ENCODE measurements at places on chromosomes 2 and 18.

DNA sequence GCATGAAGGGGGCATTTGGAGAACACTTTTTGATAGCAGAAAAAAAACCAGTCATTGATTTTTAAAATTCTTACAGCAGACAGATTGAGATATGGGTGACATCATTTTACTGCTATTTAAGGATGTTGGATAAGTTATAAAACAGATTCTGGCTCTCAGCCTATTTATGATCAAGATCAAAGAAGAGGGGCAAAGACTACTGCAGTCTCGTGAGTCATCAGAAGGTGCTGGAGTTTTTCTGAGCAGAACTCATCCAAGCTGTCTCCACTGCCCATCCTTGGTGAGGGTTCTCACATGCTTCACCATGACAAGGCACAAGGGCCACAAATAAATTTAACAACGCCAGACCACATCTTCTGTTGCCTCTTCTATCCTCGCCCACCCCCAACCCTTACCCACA lies 58.8 kb downstream of the ST6GAL2 start:
- H3K27ac ChIP-seq: no peak overlapping the region
- no peak overlapping the region for H3K4me3 ChIP-seq
- DNase-seq: no peak
- H3K27me3 ChIP-seq: no peaks in the 10 kb centered on the region

- DNase-seq: no peak
- H3K36me3 ChIP-seq: peaks cover 5% of the 10 kb centered on the region
- peaks cover 48% of the 10 kb centered on the region for H3K27me3 ChIP-seq
- no peaks in the 10 kb centered on the region for H3K4me1 ChIP-seq
- H3K27ac ChIP-seq: no peak overlapping the region
Measured at GRCh38 chr2:237487496-237487895, 445 bp downstream of the MLPH start.

DNA sequence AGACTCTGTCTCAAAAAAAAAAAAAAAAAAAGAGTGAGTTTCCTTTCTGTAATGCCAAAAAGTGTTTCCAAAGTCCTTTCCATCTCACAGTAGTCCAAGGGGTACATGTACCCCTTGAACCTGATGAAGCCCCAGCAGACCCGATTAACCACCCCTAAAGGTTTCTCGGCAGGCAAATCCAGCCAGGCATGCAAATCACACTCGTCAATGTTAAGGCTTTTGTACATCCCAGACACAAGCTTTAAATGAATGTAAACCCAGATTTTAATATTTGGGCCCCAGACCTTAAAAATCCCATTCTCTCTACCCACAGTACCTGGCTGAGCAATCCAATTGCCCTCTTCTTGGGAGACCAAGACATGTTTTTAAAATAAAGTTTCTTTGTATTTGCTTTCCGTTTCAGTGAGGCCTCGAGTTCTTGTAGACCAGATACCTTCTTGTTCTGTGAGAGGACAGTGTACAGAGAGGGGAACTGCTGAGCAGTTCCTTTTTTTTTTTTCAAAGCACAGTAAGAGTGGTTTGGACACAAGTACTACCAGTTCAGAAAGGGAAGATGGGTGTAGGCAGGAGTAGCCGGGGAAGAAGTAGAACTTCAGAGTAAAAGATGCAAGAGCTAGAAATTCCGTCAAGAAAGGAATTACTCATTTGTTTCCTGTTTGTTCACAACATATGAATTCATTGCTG lies at the start of gene NLRC4:
NLRC4 (minus strand) TSS at position 465 of the 684 bp plus-strand sequence. CDS start 8,111 bp downstream, outside the sequence.
- H3K27me3 ChIP-seq: no peaks in the 10 kb centered on the region
- peak within 1 kb of the TSS; percentile 70 for H3K27ac ChIP-seq
- H3K4me1 ChIP-seq: peaks cover 8% of the 10 kb centered on the region
- H3K4me3 ChIP-seq: peak within 1 kb of the TSS; percentile 39
- H3K36me3 ChIP-seq: no peaks in the 10 kb centered on the region

GRCh38 chr18:8368512-8369217 lies 240.6 kb upstream of the RAB12 start:
- H3K27ac ChIP-seq: no peak overlapping the region
- H3K4me3 ChIP-seq: no peak overlapping the region
- DNase-seq: no peak

Measured in activated CD4-positive, alpha-beta memory T cell treated with anti-CD3 and anti-CD28 coated beads, Interleukin-2, amount 10 ng/mL, durations not matched to agents 7 days and 5 days (primary cell).